ENCODE measurements at places on chromosomes 13 and 19. TPM values are rescaled to one million over a fixed set of nuclear protein-coding genes. Genes with fewer than 3 reads are reported as not detected.

Gene NLRP11
- 0.04 TPM for polyA plus RNA-seq

Gene SERP2
- 9.7 TPM for polyA plus RNA-seq

Gene FUT6
- polyA plus RNA-seq = 0.69 TPM

Gene NCCRP1
- 0.17 TPM for polyA plus RNA-seq

Gene PDE4C
- 1.5 TPM for polyA plus RNA-seq

Gene TGFBR3L
- polyA plus RNA-seq = 0.21 TPM

Gene BCAM
- polyA plus RNA-seq = 235 TPM

Gene IRGC
- polyA plus RNA-seq = not detected

Gene CYP4F3
- 0.15 TPM for polyA plus RNA-seq

Gene DLEU7
- polyA plus RNA-seq = 0.46 TPM

Gene ITGBL1
- polyA plus RNA-seq = 0.48 TPM

Gene PSG11
- polyA plus RNA-seq = not detected

Gene LIM2
- polyA plus RNA-seq = not detected

Gene FREM2
- 32.0 TPM for polyA plus RNA-seq

Gene ZNF607
- polyA plus RNA-seq = 11.2 TPM

Gene MISP3
- polyA plus RNA-seq = 2.7 TPM

Gene SPTBN4
- 0.95 TPM for polyA plus RNA-seq

Gene NBEA
- 9.8 TPM for polyA plus RNA-seq

Gene CEACAM5
- 0.20 TPM for polyA plus RNA-seq

Gene MYH14
- polyA plus RNA-seq = 46.3 TPM

Gene LSM7
- 85.2 TPM for polyA plus RNA-seq

Gene FGF9
- polyA plus RNA-seq = 24.3 TPM

Gene GPR12
- polyA plus RNA-seq = not detected

Gene ZNF787
- polyA plus RNA-seq = 11.0 TPM

Gene KANK2
- 265 TPM for polyA plus RNA-seq

Gene RASIP1
- polyA plus RNA-seq = 26.2 TPM

Gene ADGRL1
- polyA plus RNA-seq = 53.5 TPM

Gene ZNF805
- 6.0 TPM for polyA plus RNA-seq

Gene TTC9B
- 0.15 TPM for polyA plus RNA-seq

Gene CGB8
- not detected for polyA plus RNA-seq

Gene MPV17L2
- 7.0 TPM for polyA plus RNA-seq

Gene POGLUT2
- 34.1 TPM for polyA plus RNA-seq

Gene ZNF541
- polyA plus RNA-seq = 0.09 TPM

Gene SMIM44
- not detected for polyA plus RNA-seq

Gene KIR3DL2
- polyA plus RNA-seq = not detected

Gene KLK4
- polyA plus RNA-seq = not detected

Gene KCNC3
- 29.3 TPM for polyA plus RNA-seq

Gene ZNF575
- 1.2 TPM for polyA plus RNA-seq
